Panc1 (cell line): ENCODE measurements at places on chromosomes 4 and X.

- no peak for DNase-seq
Observed at GRCh38 chr4:17203797-17204196, 305.4 kb upstream of the LDB2 start.

- no peak for DNase-seq
Observed at GRCh38 chr4:84574069-84574720, 8.7 kb upstream of the CDS1 start.

- DNase-seq = no peak
Observed at GRCh38 chr4:82614838-82615449, 53.2 kb upstream of the TMEM150C start.

GRCh38 chrX:46978341-46979291, 66.4 kb downstream of the JADE3 start:
- peak; percentile 64 for DNase-seq

GRCh38 chr4:140344621-140345020, 28.8 kb upstream of the SCOC start:
- DNase-seq = no peak

DNA sequence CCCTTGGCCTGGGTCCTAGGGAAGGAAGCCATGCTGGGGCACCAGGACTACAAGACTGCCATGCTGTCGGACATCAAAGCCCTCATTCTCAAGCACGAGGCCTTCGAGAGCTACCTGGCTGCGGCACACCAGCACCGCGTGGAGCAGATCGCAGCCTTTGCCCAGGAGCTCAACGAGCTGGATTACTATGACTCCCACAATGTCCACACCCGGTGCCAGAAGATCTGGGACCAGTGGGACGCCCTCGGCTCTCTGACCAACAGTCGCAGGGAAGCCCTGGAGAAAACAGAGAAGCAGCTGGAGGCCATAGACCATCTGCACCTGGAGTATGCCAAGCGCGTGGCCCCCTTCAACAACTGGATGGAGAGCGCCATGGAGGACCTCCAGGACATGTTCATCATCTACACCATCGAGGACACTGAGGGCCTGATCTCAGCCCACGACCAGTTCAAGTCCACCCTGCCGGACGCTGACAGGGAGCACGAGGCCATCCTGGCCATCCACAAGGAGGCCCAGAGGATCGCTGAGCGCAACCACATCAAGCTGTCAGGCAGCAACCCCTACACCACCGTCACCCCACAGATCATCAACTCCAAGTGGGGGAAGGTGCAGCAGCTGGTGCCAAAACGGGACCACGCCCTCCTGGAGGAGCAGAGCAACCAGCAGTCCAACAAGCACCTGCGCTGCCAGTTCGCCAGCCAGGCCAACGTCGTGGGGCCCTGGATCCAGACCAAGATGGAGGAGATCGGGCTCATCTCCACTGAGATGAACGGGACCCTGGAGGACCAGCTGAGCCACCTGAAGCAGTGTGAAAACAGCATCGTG, 487.0 kb downstream of the TRAM1L1 start:
- no peak for DNase-seq

DNA sequence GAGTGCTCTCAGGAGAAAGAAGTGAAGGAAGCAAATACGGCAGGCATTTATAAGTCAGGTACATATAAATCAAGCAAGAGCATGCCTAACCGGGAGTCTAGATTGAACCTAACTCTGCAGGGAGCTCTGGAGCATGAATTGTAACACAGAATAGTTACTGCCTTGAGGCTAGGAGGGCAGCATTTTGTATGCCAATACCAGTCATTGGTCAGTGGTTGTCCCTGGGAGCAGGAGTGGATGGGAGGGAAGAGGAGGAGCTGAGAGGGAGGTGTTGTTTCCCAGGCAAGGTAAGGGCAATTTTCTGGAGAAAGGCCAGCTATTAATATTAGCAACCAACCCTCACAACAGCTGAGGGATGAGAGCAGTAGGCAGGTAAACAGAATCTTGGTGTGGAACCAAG, 224.7 kb upstream of the DCAF8L1 start:
- no peak for DNase-seq

- DNase-seq = no peak
Observed at GRCh38 chrX:101203761-101204351, 15.7 kb upstream of the DRP2 start.

- DNase-seq = no peak
Observed at GRCh38 chrX:69280933-69281332, 115.7 kb upstream of the PJA1 start.

GRCh38 chrX:12352922-12353321, 214.6 kb downstream of the FRMPD4 start:
- DNase-seq = no peak

DNA sequence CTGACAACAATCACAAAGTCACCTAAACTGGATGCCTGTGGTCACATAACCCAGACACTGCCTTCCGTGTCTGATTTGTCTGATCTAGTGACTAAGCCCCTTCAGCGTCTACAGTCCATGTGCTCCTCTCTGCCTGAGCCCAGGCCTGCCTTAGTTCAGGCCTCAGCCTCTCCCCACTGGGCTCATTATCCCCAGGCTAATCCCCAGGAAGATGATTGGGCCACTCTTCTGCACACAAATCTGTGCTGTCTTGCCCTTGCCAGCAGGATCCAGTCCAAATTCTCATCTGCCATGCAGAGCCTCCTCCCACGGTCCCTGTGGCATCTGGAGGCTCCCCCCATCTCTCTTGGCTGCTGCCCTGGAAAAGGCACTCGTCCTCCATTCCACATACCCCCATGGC, 96.5 kb downstream of the SLC2A9 start:
- no peak for DNase-seq

GRCh38 chr4:39947417-39947816, 30.3 kb downstream of the PDS5A start:
- DNase-seq = no peak

DNA sequence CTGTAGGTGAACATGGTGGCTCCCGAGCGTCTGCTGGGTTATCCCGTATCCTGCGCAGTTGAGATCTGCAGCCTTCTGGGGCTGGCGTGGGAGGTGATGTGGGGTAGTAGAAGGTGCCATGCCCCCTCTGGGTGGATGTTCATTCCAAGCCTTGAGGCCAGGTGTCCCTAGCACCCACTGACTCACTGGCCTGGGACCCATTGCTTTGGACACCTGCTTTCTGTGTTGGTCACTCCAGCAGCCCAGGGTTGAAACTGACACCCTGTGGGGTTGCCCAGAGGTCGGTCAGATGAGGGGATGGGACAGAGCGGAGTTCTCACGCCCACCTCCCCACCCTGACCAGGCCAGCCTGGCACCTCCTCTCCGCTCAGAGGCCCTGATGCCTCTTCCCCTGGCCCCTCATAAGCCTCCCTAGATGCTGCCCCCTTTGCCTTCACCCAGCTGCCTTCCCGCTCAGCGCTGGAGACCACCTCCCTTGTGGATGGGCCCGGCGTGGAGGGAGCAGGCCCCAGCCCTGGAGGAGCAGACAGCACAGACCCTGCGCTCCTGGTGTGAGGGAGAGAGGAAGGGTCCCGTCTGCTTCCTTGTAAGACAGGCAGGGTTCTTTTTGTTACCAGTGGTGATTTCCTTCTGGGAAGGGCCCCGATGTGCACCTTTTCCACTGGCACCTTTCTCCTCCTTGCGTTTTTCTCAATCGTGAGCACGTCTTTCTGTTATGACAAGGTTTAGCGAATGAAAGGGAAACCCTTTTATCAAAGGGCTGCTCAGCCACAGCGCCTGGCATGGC, 2.0 kb downstream of the DOK7 start:
- DNase-seq = no peak

- DNase-seq = no peak
Observed at GRCh38 chr4:69831270-69831627, 28.7 kb downstream of the SULT1E1 start.

DNA sequence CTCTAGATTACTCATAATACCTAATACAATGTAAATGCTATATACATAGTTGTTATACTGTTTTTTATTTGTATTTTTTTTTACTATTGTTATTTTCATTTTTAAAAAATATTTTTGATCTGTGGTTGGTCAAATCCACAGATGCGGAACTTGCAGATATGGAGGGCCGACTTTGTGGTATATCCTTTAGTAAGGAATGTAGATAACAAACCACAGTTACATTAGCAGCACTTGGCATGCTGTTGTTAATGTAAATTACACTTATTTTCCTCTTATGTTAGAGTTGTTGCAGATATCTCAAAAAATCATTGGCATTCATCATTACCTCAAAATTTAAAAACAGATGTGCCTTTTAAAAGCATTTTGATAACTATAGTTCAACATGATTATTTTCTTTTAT, 151.0 kb downstream of the TMEM164 start:
- DNase-seq = no peak
